ENCODE measurements at places on chromosomes 2 and 18.

- DNase-seq = no peak
Observed at GRCh38 chr18:13566941-13567746, 159.2 kb downstream of the FAM210A start.

DNA sequence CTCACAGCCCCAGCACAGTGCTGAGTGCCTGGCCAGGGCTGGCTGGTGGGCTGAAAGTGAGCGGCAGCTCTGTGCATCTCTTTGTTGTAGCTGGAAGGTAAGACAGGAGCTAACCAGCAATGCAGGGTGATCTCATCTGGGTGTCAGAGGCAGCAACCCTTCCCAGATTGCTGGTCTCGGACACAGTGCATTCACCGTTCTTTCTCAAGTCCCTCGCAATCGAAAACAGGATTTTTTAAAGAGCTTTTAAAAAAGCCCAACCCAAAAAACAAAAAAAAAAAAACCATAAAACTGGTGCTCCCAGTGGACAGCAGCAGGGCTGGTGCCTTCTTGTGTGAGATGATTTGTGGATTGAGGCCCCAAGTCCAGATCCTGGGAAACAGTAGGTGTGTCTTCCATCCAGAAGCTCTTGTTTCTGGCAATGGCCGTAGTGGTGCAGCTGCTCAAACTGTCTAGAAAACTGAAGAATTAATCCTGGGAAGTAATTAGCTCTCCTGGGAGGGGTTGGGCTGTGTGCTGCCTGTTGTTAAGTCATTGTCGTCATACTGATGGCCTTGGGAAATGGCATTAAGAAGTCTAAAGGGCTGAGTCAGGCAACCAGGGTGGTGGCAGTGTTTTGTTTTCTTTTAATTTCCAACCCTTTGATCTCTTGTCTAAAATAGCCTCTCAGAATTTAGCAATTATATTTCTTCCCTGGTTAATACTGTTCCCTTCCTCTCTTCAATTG lies 156.7 kb downstream of the KLHL29 start:
- peak; percentile 54 for DNase-seq

DNA sequence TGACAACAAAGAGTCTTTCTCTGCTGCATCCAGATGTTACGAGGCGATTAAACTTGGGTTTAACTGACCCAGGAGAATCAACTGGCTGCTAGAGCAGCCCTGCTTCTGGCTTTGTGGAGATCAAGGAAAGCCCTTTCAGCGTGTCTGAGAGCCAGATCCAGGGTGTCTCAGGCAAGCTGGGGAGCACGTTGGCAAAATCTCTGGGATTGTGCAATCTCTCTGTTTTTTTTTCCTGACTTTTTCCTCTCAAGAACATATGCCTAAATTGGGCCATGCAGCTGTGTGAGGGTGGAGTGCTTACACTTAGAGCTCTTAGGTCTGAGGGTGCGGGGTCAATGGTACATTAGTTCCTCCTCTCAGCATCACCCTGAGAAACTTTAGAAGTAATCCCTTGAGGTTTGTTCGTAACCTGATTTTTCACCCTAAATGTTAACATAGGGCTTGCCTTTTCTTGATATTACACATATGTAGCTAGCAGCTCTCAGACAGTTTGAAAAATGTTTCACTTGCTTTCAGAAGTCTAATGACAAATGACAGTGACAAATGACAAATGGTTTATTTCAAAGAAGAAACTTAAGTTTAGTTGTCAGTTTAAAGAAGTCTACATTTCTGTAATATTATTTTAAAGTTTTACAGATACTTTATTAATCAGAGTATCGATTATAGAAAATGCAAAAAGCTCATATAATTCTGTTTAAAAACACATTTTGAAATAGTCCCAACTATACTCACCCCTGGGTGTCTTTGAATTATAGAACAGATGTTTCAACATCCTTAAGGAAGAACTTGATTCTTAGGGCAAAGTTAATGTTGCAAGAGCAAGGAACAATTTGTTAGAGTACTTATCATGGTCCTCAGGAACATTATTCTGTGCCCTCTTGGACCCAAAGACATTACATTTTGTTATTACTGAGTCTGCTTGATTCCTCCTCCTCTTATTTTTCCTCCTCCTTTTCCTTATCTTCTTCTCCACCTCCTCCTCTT lies 38.4 kb upstream of the ZSWIM2 start:
- no peak for DNase-seq

DNA sequence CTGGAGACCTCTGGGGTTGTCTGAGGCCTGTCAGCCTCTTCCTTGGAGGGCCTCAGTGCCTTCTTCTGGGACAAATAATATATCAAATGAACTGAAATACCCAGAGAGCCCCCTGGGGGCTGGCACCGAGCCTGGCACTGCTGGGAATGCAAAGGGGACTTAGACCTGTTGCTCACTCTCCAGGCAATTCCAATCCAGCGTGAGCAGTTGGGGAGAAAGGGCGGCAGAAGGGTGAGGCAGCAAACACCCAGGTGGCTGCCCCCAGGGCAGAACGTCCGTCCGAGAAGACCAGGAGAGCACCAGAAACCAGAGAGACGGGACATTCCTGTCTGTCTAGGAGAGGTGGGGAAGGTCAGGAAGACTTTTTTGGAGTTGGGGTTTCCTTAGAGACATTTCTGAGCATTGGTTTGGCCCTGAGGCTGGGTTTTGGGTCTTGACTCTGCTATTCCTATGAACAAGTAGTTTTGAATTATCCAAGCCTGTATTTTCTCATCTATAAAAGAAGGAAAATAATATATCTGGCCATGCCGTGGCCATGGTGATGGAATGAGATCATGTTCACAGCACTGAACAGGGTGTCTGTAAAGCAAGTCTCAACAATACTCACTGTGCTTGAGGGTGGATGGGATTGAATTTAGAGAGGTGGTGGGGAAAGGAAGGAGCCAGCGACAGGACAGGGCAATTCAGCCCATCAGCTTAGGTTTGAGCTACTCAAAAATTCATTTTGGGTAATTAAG lies 44.3 kb upstream of the ZBTB7C start:
- no peak for DNase-seq

- DNase-seq = no peak
Observed at GRCh38 chr2:54586062-54586461, 129.9 kb downstream of the SPTBN1 start.

GRCh38 chr2:240819858-240820606 lies at the start of gene KIF1A:
Gene KIF1A, minus strand, starts transcription at chr2:240820219. Its CDS starts 22,467 bp downstream, at chr2:240797752.
- peak; percentile 51 for DNase-seq

GRCh38 chr18:24160086-24160485 lies 21.2 kb downstream of the CABYR start:
- DNase-seq = no peak

GRCh38 chr2:186347472-186347871 lies 138.6 kb upstream of the ZC3H15 start:
- DNase-seq = peak; percentile 97

- no peak for DNase-seq
Observed at GRCh38 chr2:157043786-157044185, 213.7 kb upstream of the GALNT5 start.

- DNase-seq = no peak
Observed at GRCh38 chr2:200042944-200043343, 87.6 kb downstream of the MAIP1 start.

DNA sequence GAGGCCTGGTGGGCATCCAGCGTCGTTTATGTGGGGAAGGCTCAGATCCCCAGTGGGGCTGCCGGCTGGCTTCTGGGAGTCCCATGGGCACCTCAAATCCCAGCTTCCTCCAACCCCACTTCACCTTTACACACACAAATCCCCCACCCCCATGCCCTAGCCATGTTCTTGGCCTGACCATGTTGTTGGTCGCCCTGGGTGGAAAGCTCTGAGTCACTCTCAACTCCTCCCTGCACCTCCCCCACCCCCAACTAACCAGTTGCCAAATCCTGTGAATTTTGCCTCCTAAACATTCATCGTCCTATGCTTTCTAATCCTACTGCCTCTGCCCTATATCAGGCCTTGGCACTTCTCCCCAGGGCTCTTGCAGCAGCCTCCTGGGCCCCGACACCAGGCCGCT lies 6.4 kb downstream of the TNS1 start:
- DNase-seq = no peak

GRCh38 chr2:27875089-27875881 lies 14.9 kb downstream of the RBKS start:
- DNase-seq = no peak

Data from NCI-H1417 treated with DMSO at 0.1 percent for 48 hours (cell line).